ENCODE measurements at places on chromosomes 13 and 19.
A peak's percentile ranks its signal among the peaks of the same experiment; 100 is the strongest.

- DNase-seq: no peak
These were observed 8.7 kb upstream of the TNFSF14 start for GRCh38 chr19:6678690-6679109.

DNA sequence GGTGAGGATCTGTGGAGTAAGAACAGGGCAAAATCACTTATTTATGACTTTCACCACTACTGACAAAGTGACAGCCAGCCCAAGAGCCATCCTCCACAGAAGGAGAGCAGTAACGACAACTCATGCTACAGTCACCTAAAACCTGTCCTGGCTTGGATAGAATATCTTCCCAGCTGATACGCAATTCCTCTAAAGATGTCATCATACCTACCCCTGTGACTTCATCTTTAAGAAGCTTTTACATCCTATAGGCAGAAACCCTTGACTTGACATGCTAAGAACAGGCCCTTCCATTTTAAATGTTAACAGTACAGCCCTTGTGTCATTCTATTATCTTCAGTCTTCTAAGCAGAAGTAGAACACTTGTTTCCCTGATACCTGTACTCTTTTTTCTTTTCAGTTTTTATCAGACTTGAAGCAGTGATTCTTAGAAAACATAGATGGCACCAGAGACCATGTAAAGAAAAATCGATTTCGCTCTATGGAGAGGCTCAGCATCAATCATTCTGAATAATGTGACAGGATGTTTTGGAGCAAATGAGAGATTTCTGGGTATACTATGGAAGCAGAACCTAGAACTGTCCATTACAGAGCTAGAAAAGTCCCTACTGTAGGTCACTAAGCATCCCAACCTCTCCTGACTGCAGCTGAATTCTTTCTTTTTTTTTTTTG lies 20.1 kb downstream of the STOML3 start:
- no peak for DNase-seq

- no peak for DNase-seq
These were observed 219.6 kb downstream of the RAP2A start for GRCh38 chr13:97653443-97654140.

- no peak for DNase-seq
These were observed 741 bp downstream of the PLEKHF1 start for GRCh38 chr19:29665826-29666577.

- DNase-seq: no peak
These were observed 71.2 kb downstream of the MYO16 start for GRCh38 chr13:108700422-108701170.

GRCh38 chr13:94656766-94657165 lies 55.1 kb downstream of the GPR180 start:
- DNase-seq: peak; percentile 99

- DNase-seq: no peak
These were observed 66.5 kb downstream of the EFNB2 start for GRCh38 chr13:106468744-106469590.
